ENCODE measurements at places on chromosomes 7 and 10.

DNA sequence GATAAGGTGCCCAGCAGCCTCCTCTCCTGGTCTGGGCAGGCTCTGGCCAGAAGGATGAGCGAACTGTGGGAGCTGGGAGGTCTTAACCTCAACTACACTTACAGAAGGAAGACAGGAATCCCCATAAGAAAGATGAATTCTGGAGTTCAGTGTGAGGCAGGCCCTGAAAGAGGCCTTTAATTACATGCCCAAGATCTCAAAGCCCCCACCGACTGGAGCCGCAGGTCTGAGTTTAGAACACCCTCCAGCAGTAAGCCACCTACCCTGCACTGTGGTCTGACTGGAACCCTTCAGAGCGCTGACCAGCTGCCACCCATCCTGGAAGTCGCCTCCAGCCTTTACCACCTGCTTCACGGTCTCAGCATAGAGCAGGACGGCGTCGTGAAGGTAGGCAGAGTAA lies 28.2 kb upstream of the ACSL5 start:
- no peak for DNase-seq

- DNase-seq, result peak; percentile 75
Measured at GRCh38 chr10:110530131-110530831, 32.6 kb downstream of the DUSP5 start.

DNA sequence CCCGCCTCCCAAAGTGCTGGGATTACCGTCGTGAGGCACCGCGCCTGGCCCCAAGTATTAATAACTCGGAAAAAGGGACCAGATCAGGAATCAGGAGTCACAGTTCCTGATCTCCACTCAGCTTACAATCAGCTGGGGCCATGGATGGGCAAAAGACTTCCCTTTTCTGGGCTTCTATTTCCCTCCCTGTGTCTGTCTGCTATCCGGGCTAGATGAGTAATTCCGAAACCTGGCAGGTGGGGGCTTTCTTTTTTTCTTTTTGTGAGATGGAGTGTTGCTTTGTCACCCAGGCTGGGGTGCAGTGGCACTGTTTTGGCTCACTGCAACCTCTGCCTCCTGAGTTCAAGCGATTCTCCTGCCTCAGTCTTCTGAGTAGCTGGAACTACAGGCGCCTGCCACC lies 11.6 kb downstream of the RPS24 start:
- no peak for DNase-seq

GRCh38 chr7:111527545-111527944 lies 34.7 kb downstream of the IMMP2L start:
- no peak for DNase-seq

GRCh38 chr10:123559066-123559822 lies 106.9 kb upstream of the GPR26 start:
- DNase-seq, result peak; percentile 67

DNA sequence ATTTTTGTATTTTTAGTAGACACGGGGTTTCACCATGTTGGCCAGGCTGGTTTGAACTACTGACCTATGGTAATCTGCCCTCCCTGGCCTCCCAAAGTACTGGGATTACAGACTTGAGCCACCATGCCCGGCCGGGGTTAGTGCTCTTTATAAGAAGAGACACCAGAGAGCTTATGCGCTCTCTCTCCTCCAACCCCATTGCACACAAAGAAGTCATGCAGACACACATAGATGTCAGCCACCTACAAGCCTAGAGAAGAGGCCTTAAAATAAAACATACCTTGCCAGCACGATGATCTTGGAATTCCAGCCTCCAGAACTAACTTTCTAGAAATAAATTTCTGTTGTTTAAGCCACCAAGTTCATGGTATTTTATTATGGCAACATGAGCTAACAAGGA lies 10.0 kb upstream of the FAM53B start:
- no peak for DNase-seq

DNA sequence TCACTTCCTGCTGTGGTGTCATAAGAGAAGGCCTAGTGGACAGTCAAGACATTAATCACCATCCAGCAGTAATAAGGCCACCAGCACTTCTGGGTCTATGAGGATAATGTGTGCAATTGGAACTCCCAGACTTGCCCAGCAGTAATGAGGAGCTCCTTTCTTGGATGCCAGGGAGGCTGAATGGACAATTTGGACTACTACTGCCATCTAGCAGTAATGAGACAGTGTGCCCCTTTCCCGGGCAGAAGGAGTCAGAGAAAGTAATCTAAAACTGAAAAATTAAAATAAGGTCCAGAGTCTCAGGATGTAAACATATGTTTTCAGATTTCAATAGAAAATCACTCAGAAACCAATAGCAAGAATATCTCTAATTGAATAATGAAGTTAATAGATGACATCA lies 400.4 kb downstream of the CDC14C start:
- no peak for DNase-seq

GRCh38 chr10:30434273-30435072 lies 489 bp downstream of the MAP3K8 start:
- DNase-seq, result peak; percentile 93

DNA sequence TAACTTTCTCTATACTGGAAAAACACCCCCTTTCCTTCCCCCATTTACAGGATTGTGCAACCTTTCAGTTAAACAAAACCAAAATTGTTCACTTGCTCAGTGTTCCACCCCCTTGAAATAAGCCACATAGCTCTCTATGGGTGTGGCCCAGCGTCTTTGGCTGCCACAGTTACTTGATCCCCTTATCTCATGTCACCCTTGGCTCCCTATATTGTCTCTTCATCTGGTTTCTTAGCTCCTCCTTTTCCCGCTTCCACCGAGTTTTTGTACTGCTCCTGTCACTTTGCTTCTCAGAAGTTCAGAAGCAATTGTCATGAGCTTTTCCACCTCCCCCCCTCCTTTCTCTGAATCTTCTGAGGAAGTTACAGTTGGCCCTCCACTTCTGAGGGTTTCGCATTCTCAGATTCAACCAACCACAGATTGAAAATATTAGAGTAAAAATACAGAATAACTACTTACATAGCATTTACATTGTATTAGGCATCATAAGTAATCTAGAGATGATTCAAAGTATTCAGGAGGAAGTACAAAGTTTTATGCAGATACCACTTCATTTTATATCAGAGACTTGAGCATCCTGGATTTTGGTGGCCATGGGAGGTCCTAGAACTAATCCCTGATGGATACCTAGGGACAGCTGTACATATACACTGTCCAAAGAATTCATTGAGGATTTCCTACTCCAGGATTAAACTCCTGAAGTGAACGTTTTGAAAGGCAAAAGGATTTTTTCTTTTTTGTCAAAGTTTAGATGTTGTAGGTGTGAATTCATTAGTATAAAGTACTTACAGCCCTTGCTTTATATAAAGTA lies 60.4 kb downstream of the ADD3 start:
- peak; percentile 65 for DNase-seq

DNA sequence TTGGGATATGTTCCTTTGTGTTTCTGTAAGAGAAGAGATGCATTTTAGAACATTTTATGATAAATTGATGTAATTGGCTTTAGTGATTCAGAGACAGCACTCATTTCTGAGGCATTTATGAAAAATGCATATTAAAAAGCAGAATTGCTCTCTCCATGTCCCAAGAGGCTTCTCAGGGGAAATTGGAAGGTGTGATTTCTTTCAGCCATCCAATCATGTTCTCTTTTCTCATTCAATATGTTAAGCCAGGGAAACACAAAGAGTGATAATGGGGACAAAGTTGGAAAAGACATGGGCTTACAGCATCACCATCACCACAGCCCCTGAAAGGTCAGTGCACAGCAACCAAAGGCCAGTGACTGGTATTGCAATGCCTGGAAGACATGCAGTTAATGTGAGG lies 129.9 kb upstream of the COL1A2 start:
- no peak for DNase-seq

- peak; percentile 27 for DNase-seq
Measured at GRCh38 chr10:86342111-86342863, 24.3 kb downstream of the GRID1 start.

GRCh38 chr10:93357680-93358079 lies 124.5 kb downstream of the MYOF start:
- DNase-seq, result no peak

DNA sequence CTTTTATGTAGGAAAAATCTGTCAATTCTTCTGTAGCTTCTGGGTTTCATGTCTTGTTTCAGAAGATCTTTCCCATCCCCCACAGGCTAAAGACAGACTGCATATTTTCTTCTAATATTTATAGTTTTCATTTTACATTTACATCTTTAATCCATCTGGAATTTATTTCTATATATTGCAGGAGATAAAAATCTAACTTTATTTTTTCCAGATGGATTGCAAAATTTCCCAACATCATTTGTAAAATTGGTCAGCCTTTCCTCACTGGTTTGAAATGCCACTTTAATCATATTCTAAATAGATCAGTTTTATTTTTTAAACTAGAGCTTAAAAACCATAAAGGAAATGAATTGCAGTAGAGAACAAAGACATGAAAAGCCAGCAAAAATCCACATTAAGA lies 46.9 kb downstream of the TMEM26 start:
- DNase-seq, result no peak

DNA sequence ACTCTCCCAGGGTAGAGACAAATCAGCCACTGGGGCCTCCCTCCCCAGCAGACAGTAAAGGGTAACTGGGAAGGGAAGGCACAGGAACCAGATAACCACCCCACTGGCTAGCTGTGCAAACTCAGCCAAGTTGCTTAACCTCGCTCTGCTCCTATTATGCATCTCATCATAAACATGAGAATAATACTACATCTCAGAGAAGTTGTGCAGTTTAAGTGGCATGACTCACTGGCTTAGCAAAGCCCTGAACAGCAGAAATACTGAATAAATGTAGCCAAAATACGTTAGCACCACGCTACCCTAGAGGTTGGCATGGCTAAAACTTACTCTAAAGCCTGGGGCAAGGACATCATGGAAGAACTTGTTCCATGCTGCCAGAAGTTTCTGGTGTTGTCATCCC lies 128.1 kb upstream of the ANK3 start:
- DNase-seq, result no peak
